ENCODE measurements at places on chromosomes 12 and 14.

DNA sequence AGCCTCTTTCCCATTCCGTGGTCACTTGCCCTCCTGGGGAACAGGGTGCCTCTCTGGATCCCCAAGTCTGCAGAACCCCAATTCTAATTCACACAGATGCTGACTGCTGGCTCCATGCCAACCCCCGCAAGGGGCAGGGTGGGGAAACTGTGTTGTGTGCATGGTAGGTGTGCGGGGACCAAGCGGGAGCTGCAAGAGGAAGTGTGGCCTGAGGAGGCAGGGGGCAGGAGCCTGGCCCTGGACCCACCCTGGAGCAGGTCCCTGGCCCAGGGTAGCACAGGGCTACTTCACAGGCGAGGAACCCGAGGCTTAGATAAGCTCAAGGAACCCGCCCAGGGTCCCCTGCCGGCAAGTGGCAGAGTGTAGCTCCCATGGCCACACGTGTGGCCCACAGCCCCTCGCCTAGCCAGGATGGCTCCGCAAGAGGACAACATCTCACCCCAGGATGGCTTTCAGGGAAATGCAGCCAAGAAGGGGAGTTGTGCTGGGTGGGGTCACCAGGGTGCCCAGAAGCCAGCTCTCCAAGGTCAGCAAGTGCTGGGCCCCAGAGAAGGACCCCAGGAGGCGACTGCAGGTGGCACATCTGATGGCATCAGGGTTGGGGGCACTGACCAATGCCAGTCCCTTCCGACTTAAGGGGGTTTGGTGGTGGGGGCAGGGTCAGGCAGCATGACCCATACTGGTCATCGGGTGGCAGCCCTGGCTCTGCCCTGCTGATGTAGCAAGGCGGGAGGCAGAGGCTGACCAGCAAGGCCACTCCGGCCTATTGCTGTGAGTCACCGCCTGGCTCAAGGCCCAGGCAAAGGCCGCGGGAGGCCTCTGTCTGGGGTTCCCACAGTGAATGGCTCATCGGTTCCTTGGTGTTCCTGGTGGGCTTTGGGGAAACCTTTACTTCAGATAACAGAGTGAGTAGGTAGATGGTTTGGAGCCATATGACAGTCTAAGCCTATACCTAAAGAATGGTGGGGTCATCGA, 37.3 kb upstream of the EML1 start:
- DNase-seq = no peak

GRCh38 chr12:62737188-62737587, 197.8 kb downstream of the PPM1H start:
- no peak for DNase-seq

DNA sequence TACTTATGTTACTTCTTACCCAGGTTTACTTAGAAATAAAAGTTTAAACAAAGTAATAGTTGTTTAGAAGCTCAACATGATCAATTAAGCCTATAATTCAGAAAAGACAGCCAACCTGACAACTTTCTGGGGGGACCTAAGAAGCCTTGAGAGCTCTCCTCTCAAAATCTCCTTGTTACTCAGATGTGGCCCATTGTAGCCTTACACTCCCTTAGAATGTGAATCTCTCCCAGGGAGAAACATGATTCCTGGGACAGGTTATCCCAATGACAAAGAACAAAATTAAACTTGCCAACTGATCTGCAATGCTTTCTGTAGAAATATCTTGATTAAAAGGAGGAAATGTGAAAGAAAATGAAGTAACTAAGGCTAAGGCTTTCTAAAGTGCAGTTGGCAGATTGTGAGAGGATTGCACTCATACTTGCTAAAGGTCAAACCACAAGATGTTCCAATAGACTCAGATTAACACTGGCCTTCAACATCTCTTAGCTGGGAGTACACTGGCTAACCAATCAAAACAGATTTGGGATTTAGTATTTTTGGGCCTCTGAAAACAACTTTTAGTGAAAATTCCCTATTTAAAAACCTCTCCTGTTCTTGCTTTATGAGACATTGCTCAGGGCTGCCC, 72.3 kb upstream of the TMX1 start:
- DNase-seq = peak; percentile 1

DNA sequence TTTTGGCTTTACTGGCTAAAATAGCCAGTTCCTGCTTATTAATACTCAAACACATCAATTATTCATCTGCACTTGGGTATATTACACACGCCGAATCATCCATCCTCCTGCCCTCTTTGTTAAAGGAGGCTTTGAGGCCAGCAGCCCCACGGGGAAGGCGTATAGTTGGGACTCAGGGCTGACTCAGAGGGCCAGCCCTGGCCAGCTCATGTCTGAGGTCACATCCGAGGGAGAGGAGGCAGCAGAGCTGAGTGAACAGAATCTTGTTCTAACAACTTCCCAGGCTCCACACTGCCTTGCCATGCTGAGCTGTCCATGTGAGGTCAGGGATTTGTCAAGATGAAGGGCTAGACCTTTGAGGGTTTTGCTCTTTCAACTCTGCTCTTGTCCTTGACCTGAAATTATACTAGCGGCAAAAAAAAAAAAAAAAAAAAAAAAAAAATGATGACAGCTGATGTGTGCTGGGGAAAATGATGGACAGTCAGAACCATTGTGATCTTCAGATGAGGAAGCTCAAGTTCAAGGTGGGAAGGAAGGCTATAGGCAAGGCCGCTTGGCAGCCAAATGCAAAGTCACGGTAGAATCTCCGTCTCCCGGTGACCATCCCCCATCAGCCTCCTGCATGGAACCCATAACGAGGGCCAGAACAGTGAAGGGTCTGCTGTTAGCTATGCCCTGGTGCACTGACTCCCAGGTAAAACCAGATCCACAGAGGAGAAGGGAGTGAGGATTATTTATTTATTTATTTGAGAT, 12.5 kb upstream of the MARK3 start:
- DNase-seq = peak; percentile 46

DNA sequence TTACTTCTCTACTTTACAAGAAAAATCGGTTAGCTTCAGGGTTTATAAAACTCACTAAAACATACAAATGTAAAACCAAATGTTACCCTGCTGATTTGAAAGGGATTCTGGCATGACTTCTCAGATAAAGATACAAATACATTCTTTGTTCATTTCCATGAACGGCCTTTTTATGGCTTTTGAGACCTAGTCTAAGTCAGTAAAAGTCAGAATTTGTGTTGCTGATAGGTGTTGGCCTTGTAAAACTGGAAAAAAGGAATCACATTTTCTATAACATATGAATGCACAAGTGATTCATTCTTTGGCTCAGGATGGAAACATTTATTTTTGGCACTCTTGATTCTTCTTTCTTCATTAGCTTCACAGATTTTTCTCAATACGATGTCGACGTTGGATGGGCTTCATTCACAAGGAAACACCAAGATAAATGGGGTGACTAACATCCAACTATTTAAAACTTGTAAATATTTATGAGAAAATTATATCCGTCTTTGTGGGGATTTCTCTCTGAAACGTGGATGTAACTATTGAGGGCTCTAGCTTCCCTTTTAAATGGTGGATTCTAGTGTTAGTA, 27.0 kb upstream of the CPM start:
- DNase-seq = no peak

Data from AG04449 (cell line).